GOT3 (cell line): ENCODE measurements at places on chromosomes 11 and 22.

- DNase-seq = no peak
Observed at GRCh38 chr22:21641417-21641788, 699 bp upstream of the SDF2L1 start.

GRCh38 chr11:67561971-67562619, 21.5 kb upstream of the GSTP1 start:
- DNase-seq = no peak

DNA sequence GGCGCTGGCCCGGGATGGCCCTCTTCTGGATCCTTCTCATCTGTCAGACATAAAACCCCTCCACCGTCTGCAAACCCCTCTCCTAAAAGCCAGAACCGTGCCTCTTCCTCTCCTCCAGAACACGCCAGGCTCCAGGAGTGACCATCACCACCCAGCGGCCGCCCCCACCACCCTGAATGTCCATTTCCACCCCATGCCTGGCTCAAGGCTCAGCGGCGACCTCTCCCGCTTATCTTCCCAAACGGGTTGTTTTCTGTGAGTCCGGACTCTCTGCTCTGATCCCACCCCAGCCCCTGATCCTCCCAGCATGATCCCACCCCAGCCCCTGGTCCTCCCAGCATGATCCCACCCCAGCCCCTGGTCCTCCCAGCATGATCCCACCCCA, 37.6 kb downstream of the CELSR1 start:
- DNase-seq = no peak

- peak; percentile 24 for DNase-seq
Observed at GRCh38 chr11:34358728-34359547, 1.1 kb upstream of the ABTB2 start.

GRCh38 chr22:35611891-35612576, 5.1 kb downstream of the MB start:
- DNase-seq = no peak

GRCh38 chr22:36221799-36222751, 17.3 kb downstream of the APOL2 start:
- no peak for DNase-seq

GRCh38 chr11:128929468-128929867, 13.2 kb downstream of the TP53AIP1 start:
- no peak for DNase-seq

GRCh38 chr22:43999378-43999777, 24.7 kb upstream of the PARVB start:
- no peak for DNase-seq

DNA sequence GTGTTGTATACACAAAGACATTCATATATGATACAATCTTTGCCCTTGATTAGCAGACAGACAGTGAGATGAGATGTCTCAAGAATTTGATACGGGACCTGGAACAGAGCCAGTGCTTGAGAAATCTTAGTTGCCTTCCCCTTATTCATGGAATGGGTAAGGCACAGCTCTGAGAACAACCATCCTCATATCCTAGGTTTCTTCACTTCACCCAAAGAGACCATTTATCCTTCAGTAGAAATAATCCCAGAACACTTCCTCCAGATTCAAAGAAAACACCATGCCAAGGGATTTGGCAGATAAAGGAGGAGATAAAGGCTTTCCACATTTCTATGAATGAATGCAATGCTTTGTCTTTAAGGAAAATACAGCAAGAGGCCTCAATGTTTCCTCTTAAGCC, 8.8 kb upstream of the IZUMO1R start:
- no peak for DNase-seq

DNA sequence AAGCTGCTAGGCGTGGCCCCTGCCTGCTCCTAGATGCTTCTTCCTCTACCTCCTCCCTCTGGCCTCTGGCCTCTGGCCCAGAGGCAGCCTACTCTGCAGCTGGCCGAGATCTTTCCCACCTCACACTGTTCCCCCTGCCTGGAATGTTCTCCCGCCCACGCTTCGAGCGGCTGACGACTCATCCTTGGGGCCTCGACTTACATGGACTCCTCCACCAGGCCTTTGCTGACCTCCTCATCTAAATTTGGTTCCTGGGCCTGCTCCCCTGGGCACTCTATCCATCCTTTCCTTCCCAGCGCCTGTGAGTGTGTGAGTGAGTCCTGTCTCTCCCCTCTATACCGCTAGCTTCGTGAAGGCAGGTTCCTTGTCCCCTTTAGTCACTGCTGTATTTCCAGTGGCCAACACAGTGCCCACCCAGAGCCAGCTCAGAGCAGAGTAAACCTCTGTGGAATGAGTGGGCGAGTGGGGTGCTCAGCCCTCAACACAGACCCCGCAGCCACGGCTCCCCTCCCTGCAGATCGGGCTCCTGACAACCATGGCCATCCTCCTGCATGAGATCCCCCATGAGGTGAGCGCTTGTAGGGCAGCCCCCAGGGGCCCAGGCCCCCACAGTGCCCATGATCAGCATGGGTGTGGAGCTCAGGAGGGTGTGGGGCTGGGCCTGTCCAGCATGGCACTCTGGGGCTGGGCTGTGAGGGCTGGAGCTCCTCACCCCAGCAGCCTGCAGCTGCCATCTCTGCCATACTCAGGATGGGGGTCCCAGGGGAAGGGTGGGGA, 5.7 kb downstream of the SLC39A13 start:
- no peak for DNase-seq
